ENCODE measurements at places on chromosomes 3 and 15.
A peak's percentile ranks its signal among the peaks of the same experiment; 100 is the strongest.

- DNase-seq, result no peak
These were observed 451.4 kb downstream of the WDR72 start for GRCh38 chr15:53307952-53308624.

DNA sequence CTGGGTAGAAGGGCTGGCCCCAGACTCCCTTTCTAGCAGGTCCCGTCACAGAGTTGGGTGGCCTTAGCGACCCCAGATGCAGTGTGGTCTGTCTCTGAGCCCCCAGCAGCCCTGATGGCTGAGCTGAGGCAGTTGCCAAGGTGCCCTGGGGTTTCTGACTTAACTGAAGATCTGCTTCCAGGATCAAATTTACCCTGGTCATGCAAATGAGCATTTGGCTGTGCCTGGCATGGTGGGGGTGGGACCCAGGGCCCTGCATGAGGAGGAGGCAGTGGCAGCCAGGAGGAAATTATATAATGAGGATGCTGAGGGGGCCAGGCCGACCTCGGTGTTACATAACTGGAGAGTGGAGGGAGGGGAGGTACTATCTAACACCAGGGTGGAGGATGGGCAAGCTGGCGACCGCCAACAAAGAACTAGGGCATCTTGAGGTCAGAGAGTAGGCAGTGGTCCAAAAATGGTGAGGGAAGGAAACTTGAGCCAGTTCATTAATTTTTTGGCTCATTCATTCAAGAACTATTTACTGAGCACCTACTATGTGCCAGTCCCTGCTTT lies 16.4 kb downstream of the PLEKHO2 start:
- DNase-seq, result peak; percentile 50

DNA sequence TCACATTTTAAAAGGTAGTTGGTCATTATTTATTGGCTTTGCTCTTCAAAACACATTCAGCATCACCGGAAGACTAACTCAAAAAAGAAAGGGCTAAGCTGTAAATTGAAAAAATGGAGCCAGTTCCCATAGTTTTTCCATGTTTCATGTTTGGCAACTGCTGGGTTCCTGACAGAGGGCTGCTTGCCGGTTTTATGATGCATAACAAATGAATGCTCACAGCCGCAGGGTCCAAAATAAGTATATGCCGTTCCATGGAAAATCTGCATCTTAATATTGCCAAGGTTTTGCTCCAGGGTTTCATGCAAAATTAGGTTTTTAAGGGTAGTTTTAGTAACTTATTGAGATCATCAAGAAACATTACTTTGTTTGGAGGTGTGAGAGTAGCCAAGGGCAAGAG lies 15.8 kb downstream of the SLC12A1 start:
- no peak for DNase-seq

DNA sequence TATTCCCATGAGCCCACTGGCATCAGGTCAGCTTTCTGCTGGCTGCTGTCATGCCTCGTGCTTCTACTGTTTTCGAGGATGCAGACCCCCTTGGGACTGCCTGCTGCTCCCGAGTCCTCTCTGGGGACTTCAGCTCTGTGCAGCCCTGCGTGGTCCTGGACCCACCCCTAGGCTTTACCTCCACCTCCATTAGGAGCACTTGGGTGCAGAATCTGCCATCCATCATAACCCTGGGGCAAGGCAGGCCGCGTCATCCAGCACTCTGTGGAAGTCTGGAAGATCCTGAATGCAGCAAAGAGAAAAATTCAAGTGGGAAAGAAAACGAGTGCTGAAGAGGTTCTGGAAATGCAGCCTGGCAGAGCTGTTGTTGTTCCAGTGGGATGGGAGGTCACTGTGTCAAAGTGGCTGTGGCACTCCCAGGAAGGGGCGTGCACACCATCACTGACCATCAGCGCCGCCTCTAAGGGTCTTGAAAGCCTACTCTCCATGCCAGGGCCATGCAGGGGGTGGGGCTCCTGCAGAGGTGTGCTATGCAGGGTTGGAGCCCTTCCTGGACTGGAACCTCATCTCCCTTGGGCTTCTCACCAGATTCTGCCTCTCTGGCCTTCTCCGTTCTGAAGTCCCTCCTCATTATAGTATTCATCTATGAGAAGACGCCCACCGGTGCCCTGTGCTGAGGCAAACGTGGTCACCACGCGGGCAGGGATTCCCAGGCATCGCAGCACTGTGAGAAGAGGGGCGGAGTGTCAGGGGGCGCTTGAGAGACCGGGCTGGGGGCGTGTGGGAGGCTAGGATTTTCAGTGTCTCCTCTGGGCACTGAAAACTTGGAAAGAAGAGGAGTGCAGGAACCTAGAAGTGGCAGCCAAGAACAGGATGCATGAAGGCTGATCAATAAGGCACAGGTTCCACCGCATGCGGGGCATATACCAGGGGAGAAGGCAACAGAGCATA lies 12.5 kb downstream of the EPB42 start:
- DNase-seq, result no peak

GRCh38 chr15:50162969-50163718 lies 18.9 kb upstream of the SLC27A2 start:
- no peak for DNase-seq

DNA sequence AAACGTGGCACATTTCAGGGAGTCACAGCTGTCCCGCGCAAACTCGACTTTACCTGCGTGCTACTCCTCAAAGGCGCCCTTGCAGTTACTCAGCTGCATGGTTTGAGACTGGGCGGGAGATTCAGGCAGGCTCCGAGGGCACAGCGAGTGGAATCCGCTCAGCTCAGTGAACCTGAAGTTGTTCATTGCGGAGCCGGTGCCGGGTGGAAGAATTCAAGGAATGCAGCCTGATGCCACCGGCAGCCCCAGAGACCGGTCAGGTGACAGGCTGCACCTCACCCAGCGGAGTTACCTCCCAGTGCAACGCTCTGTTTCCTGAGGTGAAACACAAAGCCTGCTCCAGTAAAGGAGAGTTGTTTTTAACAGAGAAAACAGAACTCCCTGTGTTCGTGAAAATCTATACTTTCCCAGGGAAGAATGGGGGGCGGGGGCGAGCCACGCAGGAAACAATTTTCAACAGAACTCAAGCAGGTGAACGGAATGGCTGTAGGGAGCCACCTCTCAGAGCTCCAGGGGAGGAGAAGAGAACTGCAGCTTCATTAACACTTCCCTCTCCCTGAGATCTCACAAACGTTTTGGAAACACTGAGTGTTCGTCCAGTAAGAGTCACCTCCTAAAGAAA lies 3.8 kb downstream of the VEPH1 start:
- no peak for DNase-seq

GRCh38 chr3:9204253-9204992 lies 45.0 kb downstream of the SRGAP3 start:
- DNase-seq, result peak; percentile 94

- DNase-seq, result no peak
These were observed 55.3 kb upstream of the ITGA11 start for GRCh38 chr15:68487087-68487843.

- no peak for DNase-seq
These were observed 2.3 kb upstream of the VPS18 start for GRCh38 chr15:40891810-40892446.

DNA sequence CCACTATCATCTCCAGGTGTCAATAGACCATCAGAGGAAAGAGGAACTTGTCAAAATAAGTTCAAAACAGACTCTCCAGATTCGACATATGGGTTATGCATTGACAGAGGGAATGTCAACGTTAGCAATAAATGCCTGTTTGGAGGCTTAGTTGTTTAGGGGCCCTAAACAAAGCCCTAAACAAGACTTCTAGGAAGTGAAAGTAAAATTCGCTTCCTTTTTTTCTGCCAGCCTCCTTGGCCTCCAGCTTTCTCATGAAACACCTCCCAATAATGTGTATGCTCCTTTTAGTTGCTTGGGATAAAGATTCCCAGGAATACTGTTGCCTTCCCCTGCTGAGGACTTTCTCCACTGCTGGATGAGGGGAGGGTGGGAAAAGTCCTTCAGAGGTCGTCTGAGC lies 70.9 kb upstream of the ARNT2 start:
- no peak for DNase-seq

Data from posterior cingulate gyrus (tissue), 11 donors.